ENCODE measurements at places on chromosomes 12 and 14. TPM values are rescaled to one million over a fixed set of nuclear protein-coding genes. Genes with fewer than 3 reads are reported as not detected.

GPRC5A gene
- total RNA-seq, result 17.6 TPM

CNTN1 gene
- 0.07 TPM for total RNA-seq

BIN2 gene
- not detected for total RNA-seq

RBP5 gene
- total RNA-seq, result not detected

- H3K4me1 ChIP-seq, result no peaks in the 10 kb centered on the region
- H3K4me3 ChIP-seq, result no peak overlapping the region
- H3K27ac ChIP-seq, result no peak overlapping the region
- no peak for DNase-seq
These were observed 40.1 kb downstream of the RFLNA start for GRCh38 chr12:124334976-124335375.

DNA sequence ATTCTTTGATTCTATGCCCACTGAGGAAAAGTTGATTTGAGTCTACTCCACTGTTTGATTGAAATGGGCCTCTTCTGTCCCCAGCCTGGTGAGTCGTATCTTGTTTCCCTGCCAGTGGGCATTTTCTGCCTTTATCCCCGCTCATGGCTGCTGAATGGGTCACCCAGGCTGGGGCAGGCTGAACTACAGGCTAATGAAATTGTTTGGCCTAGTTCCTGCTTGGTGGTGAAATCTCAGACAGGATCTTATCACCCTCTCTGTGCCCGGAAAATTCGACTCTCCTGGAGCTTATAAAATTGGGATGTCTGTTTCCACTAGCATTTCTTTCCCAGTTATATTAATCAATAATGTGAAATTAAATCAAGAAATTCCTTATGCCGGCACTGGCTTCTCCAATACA, 65.0 kb downstream of the CHST11 start:
- H3K4me1 ChIP-seq, result peaks cover 18% of the 10 kb centered on the region
- no peak overlapping the region for H3K4me3 ChIP-seq
- peak; percentile 38 for DNase-seq

DNA sequence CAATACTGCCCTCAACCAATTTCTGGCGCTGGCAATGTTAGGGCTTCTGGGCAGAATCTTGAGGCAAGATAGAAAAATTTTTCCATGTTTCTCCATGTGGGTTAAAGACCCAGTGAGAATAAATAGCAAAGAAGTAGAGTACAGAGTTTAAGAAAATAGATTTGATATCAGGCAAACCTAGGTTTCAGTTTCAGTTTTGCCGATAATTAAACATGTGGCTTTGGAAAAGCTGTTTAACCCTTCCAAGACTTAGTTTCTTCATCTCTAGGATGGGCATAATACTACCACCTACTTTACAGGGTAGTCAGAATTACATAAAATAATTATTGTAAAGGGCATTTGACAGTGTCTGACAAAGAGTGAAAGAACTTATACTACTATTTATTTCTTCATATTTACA, 360.4 kb downstream of the PCNX1 start:
- H3K27ac ChIP-seq, result no peak overlapping the region
- peak overlapping the region; percentile 33 for H3K4me3 ChIP-seq
- H3K27me3 ChIP-seq, result no peaks in the 10 kb centered on the region
- H3K36me3 ChIP-seq, result no peaks in the 10 kb centered on the region

- peak overlapping the region; percentile 19 for H3K4me3 ChIP-seq
- peaks cover 30% of the 10 kb centered on the region for H3K4me1 ChIP-seq
- peak; percentile 93 for DNase-seq
These were observed 88.4 kb downstream of the BBS10 start for GRCh38 chr12:76259660-76260389.

DNA sequence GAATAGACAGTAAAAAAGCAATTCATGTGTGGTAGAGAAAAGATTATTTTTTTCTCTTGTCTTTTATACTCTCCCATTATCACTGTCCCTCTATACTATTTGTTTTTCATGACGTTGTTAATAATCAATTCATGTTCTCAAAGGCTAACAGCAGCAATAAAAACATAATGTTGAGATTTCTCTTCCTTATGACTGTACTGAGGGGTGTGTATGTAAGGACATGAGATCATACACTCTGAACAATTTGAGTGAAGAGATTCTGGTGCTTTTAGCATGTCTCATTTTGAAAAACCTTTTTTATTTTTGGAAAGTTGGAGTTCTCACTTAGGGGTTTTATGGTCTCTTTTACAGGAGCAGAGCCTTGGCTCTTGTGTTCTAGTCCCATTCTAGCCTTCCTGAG, 3.8 kb upstream of the TSPAN8 start:
- no peaks in the 10 kb centered on the region for H3K27me3 ChIP-seq
- H3K27ac ChIP-seq, result no peak overlapping the region
- H3K4me3 ChIP-seq, result no peak overlapping the region
- H3K36me3 ChIP-seq, result no peaks in the 10 kb centered on the region
- peaks cover 16% of the 10 kb centered on the region for H3K4me1 ChIP-seq
- DNase-seq, result no peak

- H3K36me3 ChIP-seq, result no peaks in the 10 kb centered on the region
- no peak for DNase-seq
- no peaks in the 10 kb centered on the region for H3K4me1 ChIP-seq
- H3K4me3 ChIP-seq, result no peak overlapping the region
- H3K27ac ChIP-seq, result no peak overlapping the region
These were observed 9.7 kb upstream of the CFAP251 start for GRCh38 chr12:121908702-121909101.

DNA sequence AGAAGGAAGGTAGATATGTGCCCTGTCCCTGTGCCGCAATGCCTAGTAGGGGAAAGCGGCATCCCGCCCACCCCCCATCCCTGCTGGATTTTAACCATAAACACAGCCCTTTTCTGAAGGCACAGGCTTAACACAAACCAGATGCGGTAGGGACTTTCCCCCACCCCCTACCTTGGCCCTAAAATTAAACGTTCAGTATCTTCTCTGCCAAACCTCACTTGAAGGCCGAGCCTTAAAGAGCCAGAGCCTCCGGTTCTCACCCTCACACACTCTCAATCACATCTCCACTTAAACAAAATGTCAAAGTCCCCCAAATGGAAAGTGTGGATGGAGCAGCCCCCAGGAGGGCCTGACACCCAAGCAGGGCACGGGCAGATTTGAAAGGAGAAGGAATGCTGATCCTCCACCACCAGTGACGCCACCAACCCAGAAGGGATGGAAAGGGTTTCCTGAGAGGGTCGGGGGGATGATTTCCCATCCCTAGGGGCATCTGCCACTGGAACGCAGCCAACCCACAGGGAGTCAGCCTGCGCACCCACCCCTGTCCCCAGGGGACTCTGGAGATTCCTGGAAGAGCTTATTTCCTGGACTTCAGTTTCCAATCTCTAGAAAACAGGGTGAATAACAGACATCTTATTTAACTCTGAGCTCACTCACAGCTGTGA, 26.4 kb downstream of the ACTN1 start:
- peaks cover 15% of the 10 kb centered on the region for H3K36me3 ChIP-seq
- H3K27me3 ChIP-seq, result no peaks in the 10 kb centered on the region
- DNase-seq, result no peak
- peak overlapping the region; percentile 21 for H3K27ac ChIP-seq

DNA sequence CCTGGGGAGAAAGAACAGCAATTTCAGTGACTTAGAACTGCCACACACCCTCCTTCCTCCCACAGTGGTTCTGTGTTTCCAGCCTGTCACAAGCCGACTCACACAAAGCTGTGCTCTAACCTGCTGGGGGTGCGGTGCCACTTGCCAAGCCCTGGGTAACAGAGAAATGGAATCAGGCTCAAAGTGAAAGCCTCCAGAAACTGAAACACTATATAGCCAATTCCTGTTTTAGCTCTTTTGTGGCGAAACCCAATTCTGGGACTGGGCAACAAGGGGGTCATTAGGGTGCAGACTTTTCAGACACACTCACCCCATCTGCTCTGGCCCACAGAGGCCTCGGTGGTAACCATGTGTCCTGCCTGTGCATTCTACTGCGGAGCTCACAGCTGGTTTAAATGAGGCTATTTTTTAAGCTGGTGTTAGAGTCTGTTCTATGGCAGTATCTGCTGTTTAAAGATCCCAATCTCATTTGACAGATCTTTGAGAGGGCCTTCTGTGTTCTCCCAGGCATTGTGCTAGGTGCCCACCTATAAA, 15.2 kb upstream of the ACTR6 start:
- H3K4me1 ChIP-seq, result no peaks in the 10 kb centered on the region
- no peaks in the 10 kb centered on the region for H3K27me3 ChIP-seq
- H3K27ac ChIP-seq, result no peak overlapping the region
- no peak for DNase-seq
- no peaks in the 10 kb centered on the region for H3K36me3 ChIP-seq

- H3K27me3 ChIP-seq, result no peaks in the 10 kb centered on the region
- no peak overlapping the region for H3K27ac ChIP-seq
These were observed 23.2 kb downstream of the TEAD4 start for GRCh38 chr12:2982361-2982760.

DNA sequence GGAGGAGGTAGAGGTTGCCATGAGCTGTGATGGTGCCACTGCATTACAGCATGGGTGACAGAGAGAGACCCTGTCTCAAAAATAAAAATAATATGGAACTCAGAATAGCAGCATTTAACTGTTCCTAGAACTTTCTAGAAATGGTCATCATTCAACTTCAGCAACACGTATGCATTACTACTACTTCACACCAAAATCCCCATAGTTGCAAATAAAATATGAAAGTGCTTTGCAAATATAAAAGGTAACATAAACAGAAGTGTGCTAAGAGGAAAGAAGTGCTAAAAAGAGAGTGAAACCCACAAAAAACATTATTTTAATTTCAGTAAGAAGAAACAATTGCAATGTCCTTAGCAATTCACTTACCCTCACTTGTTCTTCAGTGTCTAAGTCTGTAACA, 169.7 kb upstream of the NUDT4 start:
- H3K4me1 ChIP-seq, result peaks cover 10% of the 10 kb centered on the region
- no peak overlapping the region for H3K27ac ChIP-seq
- no peaks in the 10 kb centered on the region for H3K27me3 ChIP-seq
- DNase-seq, result no peak

DNA sequence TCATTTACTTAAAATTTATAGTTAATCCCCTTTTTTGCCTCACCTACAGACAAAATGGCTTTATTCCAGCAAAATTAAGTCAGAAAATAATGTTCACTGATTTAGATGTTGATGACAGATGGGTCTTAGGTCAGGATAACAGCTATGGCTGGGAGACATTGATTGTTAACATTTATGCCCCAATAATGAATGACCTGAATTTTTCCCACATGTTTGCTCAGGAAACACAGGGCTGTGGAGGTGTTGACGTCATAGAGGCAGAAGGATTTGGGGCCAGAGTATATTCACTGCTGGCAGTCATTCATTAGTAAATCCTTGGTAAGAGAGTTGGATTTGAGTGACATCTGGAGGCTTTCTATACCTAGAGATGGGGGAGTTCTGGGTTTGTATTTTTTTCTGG, 121.3 kb downstream of the PDE3A start:
- H3K4me3 ChIP-seq, result no peak overlapping the region
- peak; percentile 70 for DNase-seq
- no peak overlapping the region for H3K27ac ChIP-seq
- H3K4me1 ChIP-seq, result peaks cover 23% of the 10 kb centered on the region
- H3K27me3 ChIP-seq, result no peaks in the 10 kb centered on the region
- H3K36me3 ChIP-seq, result no peaks in the 10 kb centered on the region

GRCh38 chr12:55935738-55936151, 4.8 kb downstream of the DGKA start:
- DNase-seq, result no peak
- H3K36me3 ChIP-seq, result no peaks in the 10 kb centered on the region
- peaks cover 24% of the 10 kb centered on the region for H3K4me1 ChIP-seq
- no peaks in the 10 kb centered on the region for H3K27me3 ChIP-seq

GRCh38 chr12:32303174-32303549, 96.2 kb upstream of the FGD4 start:
- H3K4me1 ChIP-seq, result no peaks in the 10 kb centered on the region
- DNase-seq, result no peak
- no peak overlapping the region for H3K4me3 ChIP-seq
- no peak overlapping the region for H3K27ac ChIP-seq

DNA sequence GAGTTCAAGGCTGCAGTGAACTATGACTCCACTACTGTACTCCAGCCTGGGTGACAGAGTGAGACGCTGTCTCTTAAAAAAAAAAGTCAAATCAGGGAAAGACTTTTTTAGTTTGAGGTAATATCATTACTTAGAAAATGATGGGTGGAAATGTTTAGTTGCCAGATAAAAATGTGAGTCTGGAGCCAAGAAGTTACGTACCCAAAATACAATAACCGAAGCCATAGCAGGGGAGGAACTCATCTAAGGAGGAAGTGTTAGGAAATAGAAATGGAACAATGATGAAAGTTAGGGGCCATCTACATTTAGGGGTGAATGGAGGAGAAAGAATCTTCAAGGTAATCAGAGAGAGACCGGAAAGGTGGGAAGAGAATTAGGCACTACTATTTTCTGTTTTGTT, 98.8 kb downstream of the DACT1 start:
- no peak for DNase-seq
- no peak overlapping the region for H3K4me3 ChIP-seq
- H3K27me3 ChIP-seq, result no peaks in the 10 kb centered on the region
- no peaks in the 10 kb centered on the region for H3K36me3 ChIP-seq

DNA sequence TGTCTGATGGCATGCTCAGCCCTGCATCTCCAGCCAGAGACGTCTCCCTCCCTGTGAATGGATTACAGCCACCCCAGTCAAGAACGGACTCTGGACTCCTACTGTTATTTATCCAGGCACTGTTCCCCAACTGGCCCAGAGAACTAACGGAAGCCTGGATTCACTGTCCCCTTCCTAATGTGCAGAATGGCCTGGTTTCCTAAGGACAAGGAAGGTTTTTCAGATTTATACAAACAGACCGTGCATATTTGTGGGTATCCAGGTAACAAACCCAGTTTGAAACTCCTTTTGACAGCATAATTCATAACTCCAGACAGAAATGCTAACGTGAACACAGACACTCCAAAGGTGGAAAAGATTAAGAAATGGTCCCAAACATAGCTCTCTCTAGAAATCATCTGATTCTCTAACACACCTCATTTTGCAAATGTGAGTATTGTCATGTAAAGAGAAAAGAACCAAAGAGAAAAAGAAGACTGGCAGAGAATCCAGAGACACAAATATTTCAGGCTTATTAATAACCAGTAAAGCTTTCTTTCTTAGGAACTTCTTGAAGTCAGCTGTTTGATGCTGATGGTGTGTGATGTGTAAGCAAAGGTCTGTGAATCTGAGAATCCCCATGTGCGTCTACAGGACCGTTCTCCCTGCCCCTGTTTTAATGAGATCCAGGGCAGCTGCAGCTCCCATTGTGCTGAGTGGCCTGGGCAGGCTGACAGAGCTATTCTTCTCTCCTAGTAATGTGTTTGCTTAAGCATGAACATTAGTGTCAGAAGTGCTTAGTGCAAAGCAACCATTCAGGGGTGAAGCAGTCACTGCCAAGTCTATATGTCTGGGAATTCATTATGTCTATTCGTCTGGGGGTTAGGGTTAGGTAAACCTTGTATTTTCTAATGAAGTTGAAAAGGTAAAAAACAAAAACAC, 86.8 kb upstream of the HIF1A start:
- DNase-seq, result peak; percentile 87
- H3K27ac ChIP-seq, result peak overlapping the region; percentile 74
- no peak overlapping the region for H3K4me3 ChIP-seq
- H3K4me1 ChIP-seq, result peaks cover 24% of the 10 kb centered on the region
- no peaks in the 10 kb centered on the region for H3K36me3 ChIP-seq
- H3K27me3 ChIP-seq, result no peaks in the 10 kb centered on the region

All from endothelial cell of umbilical vein (primary cell).